ENCODE measurements at places on chromosomes 12 and 14.

GRCh38 chr12:2226641-2227040, 173.9 kb downstream of the CACNA1C start:
- no peak for DNase-seq

GRCh38 chr12:93323625-93324329, 53.9 kb upstream of the NUDT4 start:
- no peak for DNase-seq

GRCh38 chr12:75756111-75756510, 244.7 kb upstream of the KRR1 start:
- no peak for DNase-seq

DNA sequence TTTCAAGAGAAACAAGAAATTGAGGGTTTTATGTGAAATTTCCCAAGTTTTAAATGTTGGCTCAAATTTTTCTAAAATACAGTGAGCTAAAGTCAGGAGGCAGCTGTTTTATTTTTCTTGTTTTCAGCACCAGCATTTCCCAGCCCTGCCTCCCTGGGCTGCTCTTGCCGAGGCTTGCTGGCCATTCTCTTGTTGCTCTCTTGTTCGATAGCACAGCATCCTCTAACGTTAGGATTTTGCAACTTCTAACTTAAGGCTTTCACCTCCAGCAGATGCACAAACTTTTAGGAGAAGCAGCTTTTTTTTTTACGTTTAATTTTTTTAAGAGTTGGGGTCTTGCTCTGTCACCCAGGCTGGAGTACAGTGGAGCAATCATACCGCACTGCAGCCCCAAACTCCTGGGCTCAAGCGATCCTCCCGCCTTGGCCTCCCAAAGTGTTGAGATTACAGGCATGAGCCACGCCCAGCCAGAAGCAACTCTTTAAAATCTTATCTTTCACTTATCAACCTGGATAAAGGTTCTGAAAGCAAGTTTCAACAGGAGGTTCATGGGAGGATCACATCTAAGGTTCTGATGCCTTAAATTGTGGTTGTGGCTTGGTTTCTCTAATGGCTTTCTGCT, 40.2 kb downstream of the B4GALNT3 start:
- DNase-seq = no peak

DNA sequence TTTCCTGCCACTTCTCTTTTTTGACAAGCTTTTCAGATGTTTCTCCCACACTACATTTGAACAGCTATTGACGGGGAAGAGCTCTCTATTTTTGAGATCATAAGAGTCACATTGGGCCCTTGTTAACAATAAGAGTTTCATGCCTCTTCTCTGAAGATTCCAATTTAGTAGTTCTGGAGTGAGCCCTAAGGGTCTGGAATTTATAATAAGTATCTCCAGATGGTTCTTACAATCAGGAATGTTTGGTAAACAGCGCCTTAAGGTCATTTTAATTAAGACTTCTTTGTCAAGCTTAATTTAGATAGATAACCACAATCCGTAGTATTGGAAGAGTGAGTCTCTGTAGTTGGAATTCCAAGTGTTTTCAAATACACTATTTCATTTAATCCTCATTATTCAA, 60.6 kb upstream of the HECTD1 start:
- no peak for DNase-seq

DNA sequence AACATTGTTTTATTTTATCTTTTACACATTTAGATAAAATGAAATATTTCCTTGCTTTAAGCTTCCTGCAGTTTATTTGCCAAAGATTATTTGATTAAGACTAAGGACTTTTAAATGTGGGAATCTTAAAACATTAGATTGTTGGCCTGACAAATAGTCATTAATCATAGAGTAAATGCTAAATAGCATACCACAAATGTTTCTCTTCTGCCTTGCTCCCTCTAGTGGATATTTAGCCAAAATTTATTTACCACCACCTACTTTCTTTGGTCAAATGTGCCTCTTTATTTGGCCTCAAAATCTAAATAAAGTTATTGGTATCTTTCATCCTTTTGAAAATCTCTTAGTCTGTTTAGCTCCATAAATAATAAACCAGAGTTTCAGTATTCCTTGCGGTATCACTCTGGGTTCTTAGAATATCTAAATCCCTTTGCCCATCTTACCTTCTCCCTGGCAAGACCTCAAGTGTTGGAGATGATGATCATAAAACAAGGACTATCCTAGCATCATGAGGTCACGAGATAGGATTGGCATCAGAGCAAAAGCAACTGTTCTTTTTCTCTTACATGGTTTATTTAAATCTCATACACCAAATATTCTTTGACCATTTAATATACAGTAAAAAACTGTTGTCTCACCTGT, 150.6 kb upstream of the AEBP2 start:
- DNase-seq = no peak

DNA sequence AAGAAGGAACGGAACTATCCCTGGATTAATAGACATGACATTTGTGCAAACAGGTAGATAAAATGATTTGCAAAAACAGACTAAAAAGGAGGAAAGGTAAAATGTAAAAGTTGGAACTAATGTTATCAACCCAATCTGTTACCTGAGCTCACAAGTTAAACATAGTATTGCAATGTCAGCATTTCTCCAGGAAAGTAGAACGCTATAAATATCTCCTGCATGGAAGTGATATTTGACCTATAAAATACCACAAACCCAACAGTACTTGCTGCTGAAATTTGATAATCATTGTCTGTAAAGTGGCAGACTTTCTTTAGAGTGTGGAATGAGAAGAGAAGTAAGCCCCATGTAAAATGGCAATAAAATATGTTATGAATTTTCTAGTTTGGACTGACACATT, 1435.7 kb downstream of the LRFN5 start:
- no peak for DNase-seq

DNA sequence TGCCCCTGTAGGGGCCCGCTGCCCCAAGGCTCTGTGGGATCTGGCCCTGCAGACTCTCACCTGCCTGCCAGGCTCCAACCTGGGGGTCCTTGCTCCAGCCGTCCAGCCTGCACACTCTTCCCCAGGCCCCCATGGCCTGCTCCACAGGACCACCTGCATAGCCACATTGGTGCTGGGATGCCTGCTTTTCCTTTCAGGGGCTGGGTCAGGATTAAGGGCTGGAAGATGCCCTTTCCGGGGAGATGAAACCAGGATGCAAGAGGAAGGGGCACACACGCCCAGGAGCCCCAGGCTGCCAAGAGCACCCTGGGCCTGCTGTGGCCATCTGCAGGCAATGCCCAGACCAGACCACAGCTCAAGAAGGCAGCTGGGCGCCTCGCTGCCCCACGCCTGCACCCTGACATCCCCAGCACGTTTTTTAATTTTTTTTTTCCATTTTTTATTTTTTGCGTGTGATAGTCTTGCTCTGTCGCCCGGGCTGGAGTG, 15.0 kb downstream of the BAG5 start:
- DNase-seq = no peak

- DNase-seq = no peak
Measured at GRCh38 chr14:62645649-62646048, 399.6 kb downstream of the KCNH5 start.

DNA sequence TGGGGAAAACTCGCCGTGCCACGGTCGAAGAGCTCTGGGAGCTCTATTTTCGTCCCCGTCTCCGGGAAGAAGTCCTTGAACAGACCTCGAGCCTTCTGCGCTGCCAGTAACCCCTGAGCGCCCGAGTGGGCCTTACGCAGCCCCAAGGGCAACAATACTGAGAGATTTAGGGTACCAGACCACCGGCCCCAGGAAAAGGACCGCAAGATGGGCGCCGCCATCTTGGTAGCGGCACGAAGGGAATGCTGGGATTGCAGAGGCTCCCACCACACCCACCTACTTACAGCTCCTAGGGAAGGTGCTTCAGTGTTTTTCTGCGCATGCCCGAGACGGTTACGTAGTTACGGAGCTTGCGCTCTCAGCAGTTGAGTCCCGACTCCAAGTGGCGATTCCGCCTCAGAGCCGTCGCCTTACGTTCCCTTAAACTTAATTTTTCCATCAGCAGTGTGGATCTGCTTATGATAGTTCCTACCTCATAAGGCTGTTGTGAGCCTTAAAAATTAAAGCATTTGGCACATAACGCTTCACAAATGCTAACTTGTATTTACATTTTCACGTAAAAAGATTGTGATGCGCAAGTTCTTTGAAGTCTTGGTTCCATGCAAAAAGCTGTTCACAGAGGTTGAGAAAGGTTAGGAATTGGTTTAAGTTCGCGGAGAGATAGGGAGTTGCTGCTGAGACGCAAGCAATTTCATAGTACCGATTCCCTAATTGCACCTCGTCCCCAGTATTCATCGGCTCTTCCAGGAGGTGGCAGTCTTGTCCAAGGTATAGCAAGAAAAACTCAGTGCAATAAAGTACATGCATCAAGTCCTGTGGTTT, at the start of gene YARS2:
YARS2 (minus strand) TSS at position 244 of the 822 bp plus-strand sequence; CDS start at position 221, 23 bp downstream.
- DNase-seq = peak; percentile 98

DNA sequence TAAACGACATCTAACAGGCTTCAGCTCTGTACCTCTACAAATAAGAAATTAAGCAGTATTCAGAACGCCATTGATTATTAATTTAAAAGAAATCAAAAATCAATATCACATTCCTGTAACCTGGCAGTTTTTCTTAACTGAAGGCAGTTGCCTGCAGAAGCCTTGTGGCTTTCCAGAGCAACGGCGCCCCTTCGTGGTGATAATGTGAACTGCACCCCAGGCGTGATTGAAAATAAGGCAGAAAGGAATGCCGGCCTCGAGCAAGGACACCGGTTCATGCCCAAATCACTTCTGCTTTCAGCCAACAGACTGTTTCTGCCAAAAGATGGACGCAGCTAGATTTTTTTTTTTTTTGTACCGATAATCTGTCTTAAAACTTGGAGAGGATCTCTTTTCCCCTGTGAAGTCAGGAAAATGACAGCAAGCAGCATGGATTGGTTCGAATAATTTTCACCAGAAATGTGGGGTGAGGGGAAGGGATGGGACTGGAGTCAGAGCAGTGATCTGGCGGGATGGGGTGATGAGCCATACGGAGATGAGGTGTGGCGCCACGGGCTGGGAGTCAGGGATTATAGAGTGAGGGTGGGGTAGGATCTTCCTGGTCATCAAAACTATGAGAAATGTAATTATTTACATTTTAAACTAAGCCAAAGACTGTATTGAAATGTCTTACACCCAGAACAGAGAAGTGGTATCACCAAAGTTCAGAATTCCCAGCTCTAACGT, 473.0 kb downstream of the DPF3 start:
- peak; percentile 13 for DNase-seq

DNA sequence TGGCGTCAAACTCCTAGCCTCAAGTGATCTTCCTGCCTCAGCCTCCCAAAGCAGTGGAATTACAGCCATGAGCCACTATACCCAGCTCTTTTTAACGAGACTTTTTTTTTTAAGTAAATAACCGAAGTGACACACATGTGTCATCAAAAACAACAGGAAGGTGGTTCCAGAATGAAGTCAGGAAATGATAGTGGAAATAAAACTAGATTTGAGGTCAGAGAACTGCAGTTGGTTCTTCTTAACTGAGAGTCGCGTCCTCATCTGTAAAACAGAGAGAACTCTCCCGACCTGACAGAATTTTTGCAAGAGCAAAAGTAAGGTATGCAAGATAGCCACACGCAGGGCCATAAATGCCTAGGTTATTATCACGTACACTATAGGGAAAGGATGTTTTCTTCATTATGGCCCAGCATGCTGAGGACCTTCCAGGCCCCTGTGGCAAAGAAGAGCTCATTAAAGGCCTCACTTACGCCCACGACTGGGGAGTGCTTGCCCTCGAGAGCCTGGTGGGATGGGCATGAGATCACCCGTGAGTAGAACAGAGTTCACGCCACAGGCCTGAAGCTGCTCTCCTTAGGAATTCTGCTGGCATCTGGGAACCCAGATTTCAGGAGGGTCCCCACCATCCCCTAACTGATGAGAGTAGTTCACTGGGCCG, 67.2 kb downstream of the SCARB1 start:
- no peak for DNase-seq

DNA sequence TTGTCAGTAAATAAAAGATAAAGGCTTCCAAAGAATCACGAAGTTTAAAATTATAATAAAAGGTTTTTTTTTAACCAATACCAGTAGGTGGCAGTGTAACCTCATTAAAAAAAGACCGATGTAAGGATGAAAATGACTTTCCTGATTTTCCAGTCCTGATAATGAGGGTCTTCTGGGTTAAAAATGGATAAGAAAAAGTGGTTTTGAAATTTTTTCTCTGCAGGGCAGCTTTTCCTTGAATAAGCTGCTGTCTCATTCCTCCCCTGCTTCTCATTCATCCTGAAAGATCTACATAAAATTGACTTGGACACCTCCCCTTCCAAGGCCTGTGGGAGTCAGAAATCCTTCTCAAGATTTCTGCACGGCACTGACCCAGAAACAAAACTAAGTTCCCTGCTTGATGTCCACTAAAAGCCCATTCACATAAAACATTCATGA, 58.9 kb upstream of the FBXO33 start:
- peak; percentile 45 for DNase-seq

DNA sequence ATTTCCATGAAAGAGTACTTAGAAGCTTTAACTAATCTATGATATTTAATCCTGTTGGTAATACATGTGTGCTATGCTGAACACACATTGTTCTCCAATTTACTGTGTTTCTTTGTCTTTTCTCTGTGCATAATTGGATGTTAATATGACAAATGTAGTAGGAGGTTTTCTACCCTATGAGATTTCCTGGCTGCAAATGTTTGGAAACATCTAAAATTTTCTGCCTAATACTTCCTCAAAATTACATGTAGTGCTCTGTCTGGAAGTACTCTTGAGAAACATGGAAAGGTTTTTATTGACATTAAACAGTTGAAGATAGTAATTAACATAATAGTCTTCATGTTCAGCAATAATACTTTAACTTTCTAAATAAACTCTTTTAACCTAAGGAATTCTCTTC, 213.0 kb downstream of the KITLG start:
- DNase-seq = no peak

- no peak for DNase-seq
Measured at GRCh38 chr14:92207012-92207927, 85.5 kb downstream of the CPSF2 start.

GRCh38 chr14:67068251-67068650, 121.0 kb upstream of the GARIN2 start:
- DNase-seq = no peak
